Stimulated activated CD4-positive, alpha-beta T cell treated with anti-CD3 and anti-CD28 coated beads, Interleukin-12 subunit alpha, Interleukin-12 subunit beta, amount 100 ng/mL, for 24 hours (primary cell): ENCODE measurements at places on chromosomes 3 and 15.

DNA sequence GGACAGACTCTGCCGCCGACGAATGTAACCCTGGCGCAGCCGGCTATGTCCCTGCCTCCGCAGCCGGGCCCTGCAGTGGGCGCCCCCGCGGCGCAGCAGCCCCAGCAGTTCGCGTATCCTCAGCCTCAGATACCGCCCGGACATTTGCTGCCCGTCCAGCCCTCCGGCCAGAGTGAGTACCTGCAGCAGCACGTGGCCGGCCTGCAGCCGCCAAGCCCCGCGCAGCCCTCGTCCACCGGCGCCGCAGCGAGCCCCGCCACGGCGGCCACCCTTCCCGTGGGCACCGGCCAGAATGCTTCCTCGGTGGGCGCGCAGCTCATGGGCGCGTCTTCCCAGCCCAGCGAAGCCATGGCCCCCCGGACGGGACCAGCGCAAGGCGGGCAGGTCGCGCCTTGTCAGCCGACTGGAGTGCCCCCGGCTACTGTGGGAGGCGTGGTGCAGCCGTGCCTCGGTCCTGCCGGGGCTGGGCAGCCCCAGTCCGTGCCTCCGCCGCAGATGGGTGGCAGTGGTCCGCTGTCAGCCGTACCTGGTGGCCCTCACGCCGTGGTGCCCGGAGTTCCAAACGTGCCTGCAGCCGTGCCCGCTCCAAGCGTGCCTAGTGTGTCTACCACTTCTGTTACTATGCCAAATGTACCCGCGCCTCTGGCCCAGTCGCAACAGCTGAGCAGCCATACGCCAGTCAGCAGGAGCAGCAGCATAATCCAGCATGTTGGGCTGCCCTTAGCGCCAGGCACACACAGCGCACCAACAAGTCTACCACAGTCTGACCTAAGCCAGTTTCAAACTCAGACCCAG lies 2.4 kb downstream of the TSC22D2 start:
- peak; percentile 16 for DNase-seq

- no peak for DNase-seq
Measured at GRCh38 chr3:15576475-15576874, 24.9 kb downstream of the HACL1 start.

DNA sequence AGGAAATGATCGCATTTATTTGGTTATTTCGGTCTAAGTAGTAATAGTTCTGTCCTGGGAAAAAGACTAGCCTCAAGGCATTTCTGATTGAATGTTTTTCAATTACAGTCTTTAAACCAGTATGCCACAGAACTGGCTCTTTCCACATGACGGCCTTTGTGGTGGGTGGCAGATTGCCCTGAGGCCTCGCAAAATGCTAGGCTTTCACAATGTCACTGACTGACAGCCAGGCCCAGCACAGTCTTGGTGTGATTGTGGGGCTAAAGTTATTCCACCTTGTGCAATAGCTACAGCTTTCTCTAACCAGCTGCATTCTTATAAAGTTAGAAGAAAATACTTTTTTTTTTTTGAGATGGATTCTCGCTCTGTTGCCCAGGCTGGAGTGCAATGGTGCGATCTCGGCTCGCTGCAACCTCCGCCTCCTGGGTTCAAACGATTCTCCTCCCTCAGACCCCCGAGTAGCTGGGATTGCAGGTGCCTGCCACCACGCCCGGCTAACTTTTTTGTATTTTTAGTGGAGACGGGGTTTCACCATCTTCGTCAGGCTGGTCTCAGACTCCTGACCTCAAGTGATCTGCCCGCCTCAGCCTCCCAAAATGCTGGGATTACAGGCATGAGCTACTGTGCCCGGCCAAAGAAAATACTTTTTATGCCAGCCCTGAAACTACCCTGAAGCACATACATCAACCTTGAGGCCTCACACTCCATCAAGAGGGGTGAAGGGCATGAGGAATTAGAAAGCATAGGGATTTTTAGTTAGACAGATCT lies 2.5 kb upstream of the ADIPOQ start:
- no peak for DNase-seq

DNA sequence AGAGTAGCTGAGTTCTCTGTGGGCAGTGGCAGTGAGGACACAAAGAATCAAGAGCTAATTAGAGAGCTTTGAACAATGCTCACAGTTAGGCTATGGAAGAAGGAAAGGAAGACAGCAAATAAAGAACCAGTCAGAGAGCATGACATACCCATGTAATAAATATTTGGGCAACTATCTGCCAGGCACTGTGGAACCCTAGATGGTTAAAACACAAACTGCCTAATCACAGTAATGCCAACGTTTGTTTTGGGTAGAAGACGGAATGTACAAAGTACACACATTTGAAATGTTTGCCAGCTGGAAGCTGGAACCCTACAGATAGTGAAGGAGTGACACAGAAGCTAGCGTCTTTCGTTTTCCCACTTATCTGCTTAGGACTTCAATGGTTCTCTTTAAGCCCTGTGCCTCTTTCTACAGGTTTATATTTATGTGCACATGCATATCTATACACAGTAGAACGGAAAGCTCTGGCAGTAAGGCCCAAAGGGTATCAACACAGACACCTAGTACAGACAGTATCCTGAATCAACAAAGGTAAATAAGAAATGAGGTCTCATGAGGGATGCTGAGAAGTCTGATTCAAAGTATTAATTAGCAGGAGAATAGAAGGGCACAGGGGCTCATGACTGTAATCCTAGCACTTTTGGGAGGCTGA lies 44.6 kb downstream of the ANKRD28 start:
- no peak for DNase-seq

DNA sequence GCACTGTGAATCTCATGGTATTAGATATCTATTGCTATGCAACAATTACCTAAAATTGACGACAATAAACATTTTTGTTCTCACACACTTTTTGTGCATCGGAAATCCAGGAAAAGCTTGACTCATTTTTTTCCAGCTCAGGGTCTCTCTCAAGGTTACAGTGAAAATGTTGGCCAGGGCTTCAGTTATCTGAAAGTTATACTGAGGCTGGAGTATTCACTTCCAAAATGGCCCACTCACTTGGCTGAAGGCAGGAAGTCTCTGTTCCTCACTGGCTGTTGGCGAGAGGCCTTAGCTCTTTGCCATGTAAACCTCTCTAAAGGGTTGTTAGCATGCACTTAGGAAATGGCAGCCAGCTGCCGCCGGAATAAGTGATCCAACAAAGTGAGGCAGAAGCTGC lies 41.4 kb downstream of the OSTN start:
- no peak for DNase-seq

DNA sequence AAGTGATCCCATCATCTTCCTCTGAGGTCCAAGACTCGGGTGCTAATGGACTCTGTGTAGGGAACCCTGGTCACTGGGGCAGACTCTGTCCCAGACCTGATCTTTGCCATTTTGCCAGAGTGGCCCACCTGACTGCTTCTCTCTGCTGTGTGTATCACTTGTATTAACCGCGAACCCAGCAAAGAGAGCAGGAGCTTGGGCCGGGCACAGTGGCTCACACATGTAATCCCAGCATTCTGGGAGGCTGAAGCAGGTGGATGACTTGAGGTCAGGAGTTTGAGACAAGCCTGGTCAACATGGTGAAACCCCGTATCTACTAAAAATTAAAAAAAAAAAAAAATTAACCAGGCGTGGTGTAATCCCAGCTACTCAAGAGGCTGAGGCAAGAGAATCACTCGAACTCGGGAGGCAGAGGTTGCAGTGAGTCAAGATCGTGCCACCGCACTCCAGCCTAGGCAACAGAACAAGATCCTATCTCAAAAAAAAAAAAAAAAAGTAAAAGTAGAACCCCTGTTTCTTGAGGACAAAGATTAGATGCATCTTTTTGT lies 32.9 kb upstream of the CYP11A1 start:
- no peak for DNase-seq

DNA sequence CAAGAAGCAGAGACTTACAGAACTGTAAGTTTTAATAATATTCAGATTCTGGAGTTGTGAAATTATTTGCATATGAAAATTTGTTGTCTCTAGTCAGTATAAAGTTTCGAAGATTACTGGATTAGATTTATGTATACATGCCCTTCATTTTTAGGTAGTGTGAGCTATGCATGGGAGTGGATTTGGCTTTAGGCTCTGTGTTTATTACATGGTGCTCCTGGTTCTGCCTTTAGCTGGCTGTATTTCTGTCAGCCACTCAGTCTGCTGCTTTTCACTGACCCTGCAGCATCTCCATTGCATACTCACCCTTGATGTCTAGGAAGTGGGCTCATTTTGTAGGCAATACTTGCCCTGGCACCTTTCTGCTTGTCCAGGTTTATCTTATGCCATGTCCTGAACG lies 147.5 kb upstream of the LRRFIP2 start:
- no peak for DNase-seq

DNA sequence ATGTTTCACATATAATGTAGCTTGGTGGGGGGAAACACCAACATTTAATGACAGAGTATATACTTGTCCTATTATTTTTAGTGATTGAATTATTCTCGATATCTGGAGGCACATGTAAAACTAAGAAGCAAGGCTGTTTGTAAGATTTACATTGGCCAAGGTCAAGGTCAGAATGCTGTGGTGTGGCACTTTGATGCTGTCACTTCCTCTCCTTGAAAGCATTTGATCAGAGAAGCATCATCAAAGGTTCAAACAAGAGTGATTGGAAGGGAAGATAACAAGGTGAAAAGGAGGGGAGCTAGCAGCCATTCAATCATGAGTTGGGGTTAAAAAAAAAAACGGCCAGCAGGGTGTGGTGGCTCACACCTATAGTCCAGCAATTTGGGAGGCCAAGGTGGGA lies 26.4 kb downstream of the RTF1 start:
- no peak for DNase-seq

- no peak for DNase-seq
Measured at GRCh38 chr3:63937661-63938651, 25.8 kb upstream of the SCAANT1 start.

GRCh38 chr3:128971421-128972100 lies 22.3 kb downstream of the CFAP92 start:
- no peak for DNase-seq

DNA sequence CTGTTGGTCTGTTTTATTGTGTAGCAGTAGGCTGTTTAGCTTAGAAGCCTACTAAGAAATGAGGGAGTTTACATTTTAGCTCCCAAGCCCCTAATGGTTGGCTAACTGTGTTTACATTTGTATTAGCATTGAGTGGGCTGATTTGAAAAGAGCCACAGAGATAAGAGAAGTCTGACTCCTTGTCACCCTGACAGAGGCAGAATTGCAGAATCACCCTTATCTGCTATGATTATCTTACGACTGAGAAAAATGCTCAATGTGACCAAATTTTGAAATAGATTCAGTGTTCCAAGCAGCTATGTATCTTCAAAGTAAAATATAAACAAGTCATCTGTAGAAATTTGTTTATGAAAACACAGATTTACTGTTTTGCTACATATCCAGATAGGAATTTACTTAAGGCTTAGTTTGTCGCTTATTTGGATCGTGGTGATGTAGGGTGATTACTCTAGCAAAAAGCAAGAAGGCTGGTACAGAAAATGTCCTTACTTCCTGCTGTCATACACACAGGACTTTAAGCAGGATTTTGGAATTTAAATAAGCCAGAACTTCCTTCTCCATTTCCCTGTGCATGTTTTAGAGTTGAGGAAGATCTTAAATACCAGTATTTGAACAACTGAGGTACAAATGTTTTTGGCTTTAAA lies 19.0 kb downstream of the SEMA6D start:
- DNase-seq = no peak

- DNase-seq = no peak
Measured at GRCh38 chr15:81165535-81165934, 31.1 kb upstream of the IL16 start.

- no peak for DNase-seq
Measured at GRCh38 chr3:178771511-178771910, 235.3 kb downstream of the KCNMB2 start.

GRCh38 chr3:129558772-129559564 lies 16.0 kb downstream of the H1-8 start:
- DNase-seq = no peak

GRCh38 chr3:177451864-177452830 lies 254.9 kb upstream of the TBL1XR1 start:
- no peak for DNase-seq

GRCh38 chr3:196273655-196274054 lies 13.9 kb downstream of the PCYT1A start:
- no peak for DNase-seq

DNA sequence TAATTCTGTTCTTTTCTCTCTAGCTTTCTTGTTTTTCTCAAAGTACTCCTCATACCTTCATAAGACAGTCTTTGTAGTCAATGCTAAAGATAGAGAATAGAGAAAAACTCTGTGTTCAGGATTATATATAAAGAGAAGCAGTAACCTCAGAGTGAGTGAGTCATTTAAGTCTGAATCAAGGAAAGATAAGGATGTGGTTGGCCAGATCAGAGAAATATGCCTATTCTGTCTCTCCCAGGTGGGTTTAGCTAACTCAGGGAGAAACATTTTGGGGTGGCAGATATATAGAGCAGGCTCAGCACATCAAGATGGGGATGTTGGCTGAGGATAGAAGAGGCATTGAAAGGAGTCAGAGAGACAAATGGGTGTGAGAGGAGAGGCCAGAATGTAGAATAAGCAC lies 31.4 kb downstream of the GTF2E1 start:
- no peak for DNase-seq

- DNase-seq = no peak
Measured at GRCh38 chr3:37787153-37787867, 74.4 kb upstream of the CTDSPL start.

- no peak for DNase-seq
Measured at GRCh38 chr3:146594843-146595482, 10.2 kb downstream of the PLSCR5 start.

- DNase-seq = no peak
Measured at GRCh38 chr3:16150285-16150684, 24.2 kb upstream of the GALNT15 start.

GRCh38 chr15:27330326-27330725 lies 359.3 kb downstream of the GABRG3 start:
- DNase-seq = no peak

DNA sequence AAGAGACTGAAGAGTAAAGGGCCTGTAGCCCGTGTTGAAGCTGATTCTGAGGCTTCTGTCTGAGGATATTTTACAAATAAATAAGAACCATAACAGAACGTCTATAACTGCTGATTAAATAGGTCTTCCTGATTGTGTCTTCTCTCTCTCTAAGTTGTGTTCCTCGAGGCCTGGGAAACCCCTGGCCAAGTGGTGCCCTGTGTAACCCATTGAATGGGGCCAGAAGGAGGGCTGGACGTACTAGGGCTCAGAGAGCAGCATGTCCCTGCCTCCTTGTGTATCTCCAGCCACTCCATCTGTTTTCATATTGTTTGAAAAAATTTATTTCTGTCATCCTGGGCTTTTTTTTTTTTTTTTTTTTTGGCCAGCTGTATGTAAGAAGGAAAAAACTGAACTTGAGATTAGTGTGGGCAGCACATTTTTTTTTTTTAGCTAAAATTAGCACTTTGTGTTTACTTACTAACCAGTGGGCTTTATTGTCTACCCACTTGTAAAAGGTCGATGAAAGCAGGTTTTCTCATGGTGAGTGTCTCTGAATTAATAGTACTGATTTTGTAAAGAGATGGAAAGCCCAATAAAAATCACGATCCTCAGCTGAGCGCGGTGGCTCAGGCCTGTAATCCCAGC lies 10.7 kb downstream of the DHX30 start:
- no peak for DNase-seq

DNA sequence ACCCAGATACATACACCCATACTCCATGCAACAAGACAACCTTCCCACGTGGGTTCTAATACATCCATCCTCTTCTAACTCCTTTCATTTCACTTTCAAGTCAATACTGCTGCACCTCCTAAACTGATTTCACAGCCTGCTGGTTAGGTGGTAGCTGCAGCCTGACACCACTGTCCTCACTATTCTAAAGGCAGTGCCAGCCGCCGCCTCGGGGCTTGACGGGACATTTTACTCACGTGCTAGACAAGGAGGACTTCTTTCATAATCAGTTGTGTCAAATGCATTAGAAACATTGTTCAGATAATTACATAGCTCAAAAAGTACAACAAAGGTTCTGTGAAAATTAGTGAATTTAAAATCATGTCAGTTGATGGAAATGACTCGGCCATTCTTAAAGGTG lies 6.3 kb downstream of the UROC1 start:
- no peak for DNase-seq
